ENCODE measurements at places on chromosomes 3 and 15.
A peak's percentile ranks its signal among the peaks of the same experiment; 100 is the strongest.

DNA sequence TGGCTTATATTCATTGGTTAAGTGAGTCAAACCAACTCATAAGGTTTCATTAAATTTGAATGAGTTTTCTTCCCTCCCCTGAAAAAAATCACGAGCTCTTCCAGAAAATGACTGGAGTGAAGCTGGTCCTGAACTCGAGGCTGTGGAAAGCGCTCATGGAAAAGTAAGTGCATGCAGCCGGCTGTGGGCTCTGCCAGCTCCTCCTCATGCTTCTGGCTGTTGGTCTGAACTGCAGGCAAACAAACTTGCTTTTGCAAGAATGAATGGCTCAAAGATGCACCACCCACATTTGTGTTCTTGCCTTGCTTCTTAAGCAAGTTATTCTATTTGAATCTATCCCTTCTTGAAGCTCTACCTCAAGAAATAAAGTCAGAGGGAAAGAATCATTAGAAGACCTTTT is 6.2 kb downstream of the ETV5 start:
- no peak for DNase-seq

- DNase-seq = no peak
Measured at GRCh38 chr3:68743521-68743920, 188.8 kb downstream of the TAFA4 start.

GRCh38 chr3:86793786-86794185 is 197.2 kb downstream of the VGLL3 start:
- peak; percentile 96 for DNase-seq

- DNase-seq = peak; percentile 60
Measured at GRCh38 chr15:42080186-42080918, 14.0 kb downstream of the PLA2G4D start.

DNA sequence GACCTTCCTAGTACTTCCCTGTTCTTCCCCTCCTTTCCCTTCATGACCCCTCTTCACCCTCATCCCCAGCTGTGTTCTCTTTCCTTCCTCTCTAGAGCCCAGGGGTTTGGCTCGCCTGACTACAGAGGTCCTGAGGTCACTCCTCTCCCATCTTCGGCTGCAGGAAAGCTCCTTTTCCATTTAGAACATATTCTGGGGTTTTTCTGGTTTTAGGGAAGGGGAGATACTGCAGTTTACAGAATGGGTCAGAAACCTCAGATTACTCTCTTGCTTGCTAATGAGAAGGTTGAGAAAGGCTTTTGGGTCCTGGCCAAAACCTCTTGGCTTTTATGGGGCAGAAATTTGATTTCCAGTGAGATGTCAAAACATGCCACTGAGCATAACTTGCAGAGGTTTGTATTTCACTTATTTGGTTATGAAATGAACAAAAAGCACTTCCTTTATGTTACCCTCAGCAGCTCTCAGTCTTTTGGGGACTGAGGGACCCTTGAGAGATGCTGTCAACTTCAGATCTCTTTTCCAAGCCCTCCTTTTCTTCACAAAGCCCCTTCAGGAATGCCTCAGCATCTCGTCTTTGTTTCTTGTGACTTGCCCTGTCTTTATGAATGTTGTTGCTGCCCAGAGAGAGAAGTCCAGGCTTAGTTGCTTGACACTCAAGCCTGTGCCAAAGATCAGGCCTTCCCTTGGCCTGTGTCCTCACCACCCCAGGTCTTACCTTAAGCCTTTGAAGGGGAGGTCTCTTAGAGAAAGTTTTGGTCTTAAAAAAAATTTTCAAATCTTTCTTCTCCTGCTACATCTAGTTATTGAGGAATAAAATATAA is 121.7 kb upstream of the TPM1 start:
- peak; percentile 68 for DNase-seq

GRCh38 chr3:116444115-116444747 is 1.1 kb downstream of the LSAMP start:
- DNase-seq = no peak

GRCh38 chr15:25797936-25798901 is 64.9 kb downstream of the ATP10A start:
- peak; percentile 51 for DNase-seq

DNA sequence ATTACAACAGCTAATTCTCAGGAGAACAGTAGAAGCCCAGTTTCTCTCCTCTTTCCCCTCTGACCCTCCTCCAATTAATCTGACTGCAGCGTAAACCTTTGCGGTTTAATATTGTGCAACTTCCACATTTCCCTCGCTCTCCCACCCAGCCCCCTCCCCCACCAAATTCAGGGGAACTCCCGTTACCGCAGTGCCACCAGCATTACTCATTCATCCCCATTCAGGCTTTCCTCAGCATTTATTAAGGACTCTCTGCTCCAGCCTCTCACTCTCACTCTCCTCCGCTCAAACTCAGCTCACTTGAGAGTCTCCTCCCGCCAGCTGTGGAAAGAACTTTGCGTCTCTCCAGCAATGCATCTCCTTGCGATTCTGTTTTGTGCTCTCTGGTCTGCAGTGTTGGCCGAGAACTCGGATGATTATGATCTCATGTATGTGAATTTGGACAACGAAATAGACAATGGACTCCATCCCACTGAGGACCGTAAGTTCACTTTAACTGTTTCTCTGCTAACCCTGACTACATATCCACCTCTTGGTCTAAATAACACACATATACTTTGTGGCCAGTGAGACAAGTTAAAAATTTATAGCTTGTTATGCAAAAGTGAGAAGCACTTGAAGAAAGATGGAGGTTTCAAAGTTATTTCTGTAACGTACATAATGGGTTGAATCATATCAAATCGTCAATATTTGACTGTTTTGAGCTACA is at the start of gene PTX3:
TSS of gene PTX3 (plus strand) at position 268 of the 709 bp plus-strand sequence. CDS start at position 352, 84 bp downstream.
- DNase-seq = peak; percentile 96

GRCh38 chr3:189232790-189233189 is 61.0 kb downstream of the TPRG1 start:
- no peak for DNase-seq

GRCh38 chr3:23723930-23724329 is 81.8 kb upstream of the UBE2E1 start:
- DNase-seq = no peak

DNA sequence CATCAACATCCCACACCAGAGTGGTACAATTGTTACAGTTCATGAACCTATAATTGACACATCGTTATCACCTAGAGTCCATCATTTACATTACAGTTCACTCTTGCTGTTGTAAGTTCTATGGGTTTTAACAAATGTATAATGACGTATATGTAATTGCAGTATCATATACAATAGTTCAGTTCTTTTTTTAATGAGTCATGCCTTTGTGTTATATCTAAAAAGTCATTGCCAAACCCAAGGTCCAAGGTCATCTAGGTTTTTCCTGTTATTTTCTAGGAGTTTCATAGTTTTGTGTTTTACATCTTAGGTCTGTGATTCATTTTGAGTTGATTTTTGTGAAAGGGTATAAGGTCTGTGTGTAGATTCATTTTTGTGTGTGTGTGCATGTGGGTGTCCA is 160.9 kb upstream of the GALNT15 start:
- peak; percentile 55 for DNase-seq

DNA sequence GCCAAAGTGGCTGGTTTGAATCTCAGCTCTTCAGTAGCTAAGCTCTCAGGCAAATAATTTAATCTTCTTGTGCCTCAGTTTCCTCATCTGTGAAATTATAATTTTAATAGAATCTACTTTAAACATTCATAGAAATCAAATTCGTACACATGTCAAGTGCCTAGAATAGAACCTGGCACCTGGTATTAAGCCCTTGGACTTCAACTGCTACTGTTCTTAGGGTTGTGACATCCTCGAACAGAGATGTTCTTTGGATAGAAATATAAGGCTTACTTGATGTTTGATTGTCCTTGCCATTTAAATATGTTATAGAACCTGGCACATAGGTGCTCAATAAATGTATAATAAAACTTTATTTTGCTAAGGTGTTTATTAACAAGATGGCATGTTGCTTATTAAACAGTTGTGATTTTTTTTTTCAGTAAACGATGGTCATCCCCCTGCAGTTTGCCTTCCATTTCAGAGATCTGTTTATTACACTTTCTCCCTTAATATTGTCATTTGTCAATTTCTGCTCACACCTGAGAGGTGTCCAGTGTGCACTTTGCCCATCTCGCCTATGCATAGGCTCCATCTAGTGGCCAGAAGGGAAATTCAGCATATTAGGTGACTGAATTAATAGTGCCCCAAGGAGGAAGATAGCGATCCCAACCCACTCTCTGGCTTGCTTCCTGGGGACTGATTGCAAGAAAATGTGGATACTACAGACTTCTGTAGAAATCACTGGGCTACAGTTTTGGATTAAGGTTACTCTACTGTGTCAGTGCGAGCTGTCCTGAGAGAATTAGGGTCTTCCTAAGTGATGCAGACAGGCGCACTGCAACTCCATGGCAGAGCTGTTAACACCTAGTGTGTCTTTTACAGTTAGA is 10.7 kb downstream of the IGF1R start:
- peak; percentile 59 for DNase-seq

- no peak for DNase-seq
Measured at GRCh38 chr3:6806991-6807390, 53.9 kb upstream of the GRM7 start.

- no peak for DNase-seq
Measured at GRCh38 chr3:140943781-140944552, 2.3 kb downstream of the SLC25A36 start.

DNA sequence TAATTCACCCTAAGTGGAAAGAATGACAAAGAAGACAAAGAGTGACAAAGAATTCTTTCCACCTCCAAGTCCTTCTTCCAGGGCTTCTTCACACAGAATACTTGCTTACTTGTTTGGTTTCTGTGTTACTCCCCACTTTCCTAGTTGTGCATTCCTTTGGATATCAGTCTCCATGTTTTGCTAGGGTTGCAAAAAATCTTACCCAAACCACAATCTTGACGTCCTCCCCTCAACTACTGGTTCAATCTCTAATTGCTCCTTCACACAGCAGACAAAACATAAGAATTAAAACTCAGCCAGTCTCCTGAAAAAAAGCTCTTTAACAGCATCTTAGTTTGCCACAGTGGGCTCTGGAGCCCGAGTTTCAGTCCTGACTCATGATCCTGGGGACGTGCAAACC is 297.6 kb upstream of the CHRNA7 start:
- DNase-seq = no peak

DNA sequence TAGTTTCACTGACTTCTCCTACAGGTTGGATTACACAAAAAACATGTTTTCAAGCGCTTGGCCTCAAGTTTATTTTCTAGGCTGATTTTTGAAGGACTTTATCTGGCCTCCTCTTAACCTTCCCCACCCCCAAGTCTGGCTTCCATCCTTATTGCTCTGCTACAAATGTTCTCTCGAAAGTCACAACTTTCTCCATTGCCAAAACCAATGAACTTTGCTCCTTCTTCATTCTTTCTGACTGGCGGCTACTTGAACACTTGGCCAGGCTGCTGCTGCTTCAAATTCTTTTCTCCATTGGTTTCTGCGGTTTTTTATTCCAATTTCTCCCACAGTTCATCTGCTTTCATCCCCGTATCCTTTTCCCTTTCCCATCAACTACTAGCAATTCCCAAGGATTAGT is 106.6 kb downstream of the TOP2B start:
- DNase-seq = peak; percentile 33

GRCh38 chr3:22923711-22924110 is 279.4 kb upstream of the UBE2E2 start:
- no peak for DNase-seq

GRCh38 chr3:122148941-122149627 is 34.4 kb upstream of the CASR start:
- DNase-seq = no peak

DNA sequence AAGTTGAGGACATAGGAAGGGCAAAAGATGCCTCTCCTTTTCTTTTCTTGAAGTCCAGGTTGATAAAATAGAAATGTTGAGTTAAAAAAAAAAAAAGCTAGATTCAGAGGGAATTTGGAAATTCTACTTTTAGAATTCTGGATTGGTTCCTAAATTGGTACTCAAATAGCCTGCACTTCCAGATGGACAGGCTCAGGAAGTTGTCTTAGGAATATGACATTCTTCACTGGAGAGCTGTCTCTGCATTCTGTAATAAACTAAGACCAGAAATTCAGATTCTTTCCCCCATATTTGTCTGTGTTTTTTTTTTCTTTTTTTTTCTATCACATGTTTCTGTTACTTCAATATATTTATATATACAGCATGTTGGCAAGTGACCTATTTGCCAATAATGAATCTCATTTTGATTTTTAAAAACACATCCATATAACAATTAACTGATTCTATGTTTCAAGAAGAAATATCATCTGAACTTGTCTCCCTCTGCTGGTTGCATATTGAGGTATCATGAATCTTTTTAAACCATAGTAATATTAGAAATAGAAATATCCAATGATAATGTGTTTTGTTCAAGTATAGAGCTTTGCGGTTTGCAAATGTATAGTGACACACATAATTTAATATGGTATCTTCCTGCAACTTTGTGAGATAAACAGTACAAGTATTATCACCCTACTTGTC is 8.5 kb upstream of the LSAMP start:
- DNase-seq = peak; percentile 25

DNA sequence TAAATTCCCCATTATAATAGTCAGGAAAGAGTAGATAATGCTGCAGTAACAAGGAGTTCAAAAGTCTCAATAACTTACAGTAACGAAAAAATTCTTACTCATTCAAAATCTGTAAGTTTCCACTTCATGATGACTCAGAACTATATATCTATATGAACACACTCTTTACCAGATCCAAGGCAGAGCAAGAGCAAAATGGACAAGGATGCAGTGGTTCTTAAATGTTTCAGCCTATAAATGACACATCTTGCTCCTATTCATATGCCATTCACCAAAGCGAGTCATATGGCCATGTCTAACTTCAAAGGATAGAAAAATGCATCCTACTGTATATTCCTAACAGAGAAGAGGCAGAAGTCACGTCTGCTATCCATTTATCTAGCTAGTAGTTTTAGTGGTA is 787.7 kb downstream of the NAALADL2 start:
- peak; percentile 8 for DNase-seq

GRCh38 chr3:34260271-34261000 is 462.0 kb downstream of the PDCD6IP start:
- DNase-seq = peak; percentile 44

DNA sequence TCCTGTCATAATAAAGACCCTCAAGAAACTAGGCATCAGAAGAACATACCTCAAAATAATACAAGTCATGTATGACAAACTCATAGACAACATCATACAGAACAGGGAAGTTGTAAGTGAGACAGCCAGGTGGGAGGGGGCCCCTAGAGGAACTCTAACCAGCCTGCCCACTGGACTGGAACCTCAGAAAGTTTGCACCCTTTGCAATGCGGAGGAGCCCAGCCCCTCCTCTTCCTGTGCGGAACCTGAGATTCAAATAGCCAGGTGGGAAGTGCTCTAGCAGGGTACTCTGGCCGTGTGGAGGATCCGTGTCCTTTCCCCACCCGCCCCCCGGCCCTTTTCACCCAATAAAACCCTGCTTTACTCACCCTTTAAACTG is 387.0 kb upstream of the CBLB start:
- DNase-seq = no peak

DNA sequence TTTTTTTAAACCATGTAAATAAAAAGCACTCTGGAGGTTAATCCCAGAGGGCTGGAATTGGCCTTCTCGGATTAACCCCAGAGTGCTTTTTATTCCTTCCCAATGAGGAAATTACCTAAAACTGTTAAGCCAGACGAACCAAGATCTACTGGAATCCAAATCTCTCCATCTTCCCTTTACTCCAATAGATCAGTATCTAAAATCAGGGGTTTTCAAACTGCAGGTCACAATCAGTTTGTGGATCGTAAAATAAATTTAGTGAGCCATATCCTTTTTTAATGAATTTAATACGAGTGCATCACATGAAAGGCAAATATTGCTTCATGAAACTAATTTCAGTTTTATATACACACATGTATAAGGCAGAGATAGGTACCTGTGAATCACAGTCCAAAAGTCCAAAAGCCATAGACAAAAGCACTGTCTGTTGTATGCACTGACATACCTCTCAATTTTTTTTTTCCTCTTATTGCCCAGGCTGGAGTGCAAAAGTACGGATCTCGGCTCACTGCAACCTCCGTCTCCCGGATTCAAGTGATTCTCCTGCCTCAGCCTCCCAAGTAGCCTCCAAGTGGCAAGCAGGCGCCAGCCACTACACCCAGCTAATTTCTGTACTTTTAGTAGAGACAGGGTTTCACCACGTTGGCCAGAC is 61.3 kb downstream of the TBL1XR1 start:
- DNase-seq = no peak
